Adrenal gland (tissue), 19 donors: ENCODE measurements at places on chromosomes 13 and 19. TPM values are rescaled to one million over a fixed set of nuclear protein-coding genes. Genes with fewer than 3 reads are reported as not detected.

The C19orf85 gene
- not detected for total RNA-seq

DNA sequence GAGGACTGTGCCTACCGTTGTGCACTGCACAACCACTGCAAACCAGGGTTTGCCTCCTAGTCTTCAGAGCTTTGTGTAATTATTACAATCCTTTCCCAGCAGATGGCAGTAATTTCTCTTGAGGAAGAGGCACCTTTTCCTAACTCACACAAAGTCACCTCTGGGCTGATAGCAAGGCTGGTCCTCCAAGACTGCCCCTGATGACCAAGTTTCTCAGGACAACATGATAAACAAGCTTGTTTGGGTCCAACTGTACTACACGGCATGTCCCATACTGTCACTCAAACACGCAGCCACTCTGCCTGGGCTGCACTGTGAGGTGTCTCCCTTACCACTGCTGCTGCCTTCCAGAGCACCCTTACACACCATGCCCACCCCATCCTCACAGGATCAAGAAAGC, 39.3 kb downstream of the RFXAP start:
- DNase-seq = no peak

The MIDN gene
- 38.7 TPM for total RNA-seq

The SLC25A41 gene
- total RNA-seq = 0.30 TPM

GRCh38 chr13:54637366-54637765, 1608.8 kb downstream of the OLFM4 start:
- DNase-seq = no peak

The APC2 gene
- total RNA-seq = 0.10 TPM
